Fibroblast of pulmonary artery (primary cell): ENCODE measurements at places on chromosomes 11 and 22.
A peak's percentile ranks its signal among the peaks of the same experiment; 100 is the strongest.

GRCh38 chr22:39232246-39232645 lies 12.5 kb downstream of the PDGFB start:
- no peak for DNase-seq

DNA sequence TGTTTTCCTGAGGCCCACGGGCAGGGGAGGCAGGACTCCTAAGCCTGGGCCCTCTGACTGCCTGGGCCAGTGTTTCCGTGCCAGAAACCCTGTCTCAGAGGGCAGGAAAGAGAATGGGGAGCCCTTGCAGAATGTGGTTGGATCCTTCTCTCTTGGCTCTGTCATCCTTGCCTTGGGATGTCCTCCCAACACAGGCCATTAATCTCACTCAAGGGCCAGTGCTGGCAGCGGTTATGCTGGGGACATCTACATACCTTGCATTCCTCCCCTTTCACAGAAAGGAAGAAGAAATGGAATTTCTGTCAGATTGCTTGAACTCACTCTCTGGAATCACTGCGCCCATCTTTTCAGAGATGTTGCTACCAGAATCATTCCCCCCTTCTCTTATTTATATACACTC lies 296.9 kb downstream of the KIRREL3 start:
- no peak for DNase-seq

GRCh38 chr11:69284081-69284511 lies 9.9 kb upstream of the MYEOV start:
- no peak for DNase-seq

GRCh38 chr22:39359659-39360195 lies 9.9 kb downstream of the SYNGR1 start:
- DNase-seq: no peak

- DNase-seq: no peak
Measured at GRCh38 chr11:82767123-82767522, 33.5 kb upstream of the FAM181B start.

DNA sequence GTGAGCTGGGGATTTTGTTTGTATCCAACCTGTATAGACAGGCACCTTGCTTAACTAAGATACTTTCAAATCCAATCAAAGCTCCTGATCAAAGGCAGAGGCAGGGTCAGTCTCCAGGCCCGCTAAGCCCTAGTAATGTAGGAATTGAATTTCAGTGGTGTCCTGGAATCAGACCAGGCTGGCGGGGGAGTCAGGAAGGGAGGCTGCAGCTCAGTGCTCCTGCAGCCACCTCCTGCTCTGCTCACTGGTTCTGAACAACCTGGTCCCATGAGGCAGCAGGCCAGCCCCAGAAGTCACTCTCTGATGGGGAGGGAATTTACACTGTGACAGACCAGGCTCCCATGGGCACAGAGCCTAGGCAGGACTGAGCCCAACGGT lies 38.5 kb upstream of the GALNT18 start:
- no peak for DNase-seq

GRCh38 chr11:128802358-128802981 lies 64.6 kb downstream of the KCNJ1 start:
- peak; percentile 42 for DNase-seq

GRCh38 chr22:49505337-49506009 lies 322.2 kb downstream of the BRD1 start:
- no peak for DNase-seq

DNA sequence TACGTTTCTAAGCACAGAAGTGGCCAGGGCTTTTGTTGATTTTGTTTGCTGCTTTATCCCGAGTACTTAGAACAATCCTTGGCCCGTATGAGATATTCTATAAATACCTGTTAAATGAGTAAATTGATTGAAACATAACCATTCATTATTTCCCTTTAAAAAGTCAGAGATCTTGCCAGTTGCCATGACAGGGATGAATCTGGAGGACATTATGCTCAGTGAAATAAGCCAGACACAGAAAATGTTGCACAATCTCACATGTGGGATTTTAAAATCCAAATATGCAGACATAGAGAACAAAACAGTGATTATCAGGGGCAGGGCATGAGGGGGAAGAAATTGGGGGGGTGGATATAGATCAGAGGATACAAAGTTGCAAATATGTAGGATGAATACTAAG lies 1240.1 kb downstream of the LRRC4C start:
- no peak for DNase-seq

GRCh38 chr11:10725114-10725906 lies 25.7 kb upstream of the CTR9 start:
- DNase-seq: peak; percentile 74

DNA sequence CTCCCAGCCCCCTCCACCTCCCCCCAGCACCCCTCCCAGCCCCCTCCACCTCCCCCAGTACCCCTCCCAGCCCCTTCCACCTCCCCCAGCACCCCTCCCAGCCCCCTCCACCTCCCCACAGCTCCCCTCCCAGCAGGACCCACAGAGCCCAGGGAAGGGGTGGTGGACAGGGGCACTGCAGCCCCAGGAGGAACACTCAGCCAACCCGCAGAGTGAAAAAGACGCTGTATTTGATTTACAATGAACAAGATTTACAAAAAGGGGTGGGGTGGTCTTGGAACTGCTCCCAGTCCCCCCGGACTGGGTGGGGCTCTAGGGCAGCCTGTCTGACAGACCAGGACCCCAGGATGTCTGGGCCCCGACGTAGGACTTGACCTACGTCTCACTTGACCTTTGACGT lies 4.6 kb upstream of the MAPK11 start:
- no peak for DNase-seq

DNA sequence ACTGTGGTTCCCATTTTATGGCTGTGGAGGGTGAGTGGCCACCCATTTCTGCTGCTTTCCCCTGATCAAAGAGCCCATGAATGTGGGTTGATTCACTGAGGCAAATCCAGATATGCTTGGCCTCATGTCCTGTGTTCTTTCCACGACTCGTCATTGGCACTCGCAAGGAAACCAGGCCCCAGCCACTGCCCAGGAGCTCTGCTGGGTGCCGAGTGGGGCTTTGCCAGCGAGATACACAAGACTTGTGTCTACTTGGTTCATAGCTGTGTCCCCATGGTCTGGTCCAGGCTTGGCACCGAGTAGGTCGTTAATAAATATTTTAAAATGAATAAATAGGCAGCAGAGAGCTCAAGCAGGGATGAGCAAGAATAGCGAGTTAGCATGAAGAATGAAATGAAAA lies 1291.5 kb downstream of the TBC1D22A start:
- no peak for DNase-seq

- no peak for DNase-seq
Measured at GRCh38 chr11:15864026-15864805, 492.1 kb downstream of the SOX6 start.

DNA sequence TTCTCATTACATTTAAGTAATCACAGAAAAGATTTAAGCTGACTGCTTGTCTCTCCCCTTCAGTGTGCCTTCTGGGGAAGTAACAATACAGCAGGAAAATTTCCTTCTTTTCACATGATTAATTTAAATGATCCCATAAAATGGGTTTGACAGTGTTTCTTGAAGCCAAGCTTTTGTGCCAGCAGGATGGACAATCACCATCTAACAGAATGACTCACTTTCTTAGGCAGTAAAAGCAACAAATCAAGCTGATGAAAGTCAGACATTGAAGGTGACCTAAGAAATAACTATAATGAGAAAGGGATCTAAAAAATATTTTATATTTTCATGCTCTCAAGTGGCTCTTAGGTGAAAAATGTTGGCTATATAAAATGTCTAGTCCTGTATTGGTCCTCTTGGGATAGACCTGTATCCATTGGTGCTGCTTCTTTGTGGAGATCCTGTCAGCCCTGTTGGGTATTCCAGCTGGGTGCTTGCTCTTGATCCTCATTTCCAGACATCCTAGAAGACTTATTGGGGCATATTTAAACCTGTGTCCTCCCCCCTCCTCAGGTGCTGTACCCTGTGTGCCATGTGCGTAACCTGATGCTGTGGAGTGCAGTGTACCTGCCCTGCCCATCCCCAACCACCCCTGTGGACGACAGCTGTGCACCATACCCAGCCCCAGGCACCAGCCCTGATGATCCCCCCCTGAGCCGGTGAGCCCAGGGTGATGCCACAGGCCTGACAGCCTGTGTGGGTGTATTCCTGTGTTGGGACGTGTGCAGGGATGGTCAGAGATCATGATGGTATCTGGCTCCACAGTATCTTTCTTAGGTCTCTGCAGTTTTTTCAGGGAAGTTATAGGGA lies 62.7 kb upstream of the HORMAD2 start:
- DNase-seq: no peak

DNA sequence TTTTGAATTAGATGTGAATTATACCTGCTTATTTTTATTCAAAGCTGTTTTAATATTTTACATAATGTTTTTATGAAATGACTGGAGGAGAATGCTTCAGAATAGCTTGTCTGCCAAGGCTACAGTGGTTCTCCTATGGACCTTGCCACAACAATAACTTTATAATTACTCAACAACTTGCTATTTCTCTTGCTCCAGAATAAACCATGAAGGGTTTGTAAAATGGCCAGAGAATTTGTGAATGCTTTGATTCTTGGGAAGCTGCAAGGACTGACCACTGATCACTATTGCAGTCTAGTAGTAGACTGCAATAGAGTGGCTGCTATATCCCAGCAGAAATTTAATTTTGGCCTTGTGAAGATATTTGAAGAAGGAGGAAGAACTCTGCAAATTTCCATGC lies 199.7 kb downstream of the FAT3 start:
- DNase-seq: peak; percentile 24

- no peak for DNase-seq
Measured at GRCh38 chr22:22811016-22812009, 76.3 kb upstream of the IGLL5 start.

DNA sequence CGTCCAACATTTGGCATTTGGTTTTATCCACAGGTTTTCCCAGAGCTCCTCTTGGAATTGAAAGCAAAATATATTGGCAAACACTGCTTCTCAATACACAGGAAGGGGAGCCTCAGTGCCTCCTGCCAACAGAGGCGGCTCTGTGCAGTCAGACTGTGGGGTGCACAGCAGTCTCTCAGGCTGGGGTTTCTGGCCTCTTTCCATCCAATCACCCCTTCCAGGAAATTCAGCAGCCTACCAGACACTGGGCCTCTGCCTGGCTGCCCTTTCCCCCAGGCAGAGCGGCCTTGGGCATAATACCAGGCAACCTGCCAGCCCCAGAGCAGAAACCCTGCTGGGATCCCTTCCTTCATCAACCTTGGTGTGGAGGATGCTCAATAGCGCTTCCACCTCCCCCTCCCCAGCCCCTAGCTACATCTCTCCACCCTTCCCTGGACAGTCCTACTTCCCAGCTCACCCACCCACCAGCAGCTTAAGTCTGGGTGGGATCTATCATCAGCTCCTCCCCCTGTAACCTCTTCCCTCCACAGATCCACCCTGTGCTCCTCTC lies 17.8 kb upstream of the RAPSN start:
- peak; percentile 72 for DNase-seq

- DNase-seq: peak; percentile 44
Measured at GRCh38 chr11:111148953-111149352, 96.6 kb upstream of the POU2AF2 start.

DNA sequence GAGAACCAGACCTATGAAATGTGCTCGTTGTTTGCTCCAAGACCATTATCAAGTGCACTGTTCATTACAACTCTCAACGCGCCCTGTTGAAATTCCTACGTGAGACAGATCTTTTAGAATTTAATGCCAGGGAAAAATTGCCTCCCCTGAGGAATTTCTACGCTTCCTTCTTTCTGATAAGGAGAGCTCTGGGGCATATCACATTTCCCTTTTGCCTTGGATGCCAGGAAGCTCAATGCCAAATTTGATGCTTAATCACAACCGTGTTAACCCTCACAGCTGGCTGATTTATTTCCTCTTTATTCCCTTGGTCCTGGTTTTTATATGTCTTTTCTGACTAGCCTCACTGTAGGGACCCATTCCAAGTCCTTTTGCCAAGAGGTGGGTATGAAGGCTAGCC lies 109.4 kb downstream of the MICAL2 start:
- peak; percentile 76 for DNase-seq

DNA sequence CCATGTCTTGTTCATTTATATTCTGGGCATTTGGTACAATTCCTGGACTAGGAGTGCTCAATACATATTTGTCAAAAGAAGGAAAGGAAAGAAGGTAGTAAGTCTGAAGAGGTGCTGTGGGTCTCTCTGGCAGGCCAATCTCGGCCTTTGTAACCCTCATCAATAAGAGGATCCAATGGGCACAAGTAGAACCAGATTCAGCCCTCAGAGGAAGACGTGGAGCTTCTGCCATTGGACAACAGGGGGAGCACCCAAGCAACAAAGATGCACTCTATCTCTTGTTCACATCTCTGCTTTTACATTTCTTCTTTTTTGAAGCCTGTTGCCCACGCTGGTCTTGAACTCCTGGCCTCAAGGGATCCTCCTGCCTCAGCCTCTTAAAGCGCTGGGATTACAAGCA lies 2.2 kb upstream of the VPS11 start:
- DNase-seq: peak; percentile 54

- DNase-seq: no peak
Measured at GRCh38 chr22:49331223-49331815, 496.4 kb downstream of the BRD1 start.

GRCh38 chr11:112364962-112365481 lies 104.4 kb upstream of the PLET1 start:
- DNase-seq: peak; percentile 76

- no peak for DNase-seq
Measured at GRCh38 chr11:77202941-77203900, 75.2 kb downstream of the MYO7A start.

DNA sequence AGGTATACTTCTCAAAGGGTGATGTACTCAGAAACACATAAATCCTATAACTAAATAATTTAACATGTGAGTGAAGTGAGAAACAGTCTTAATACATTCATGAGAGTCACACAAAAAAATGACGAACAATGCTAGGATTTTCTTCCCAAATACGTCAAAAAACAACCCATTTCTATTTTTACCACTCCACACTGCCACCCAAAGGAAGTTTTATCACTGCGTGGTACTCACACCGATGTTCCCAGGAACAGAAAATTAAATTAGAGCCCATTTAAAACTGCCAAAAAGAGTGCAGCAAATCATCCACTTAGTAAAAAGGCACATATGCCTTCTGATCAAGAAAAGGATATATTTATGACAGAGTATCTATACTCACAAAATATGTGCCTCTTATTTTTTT lies 710.9 kb upstream of the FAT3 start:
- no peak for DNase-seq

GRCh38 chr22:48416396-48417224 lies 1411.1 kb downstream of the BRD1 start:
- no peak for DNase-seq

DNA sequence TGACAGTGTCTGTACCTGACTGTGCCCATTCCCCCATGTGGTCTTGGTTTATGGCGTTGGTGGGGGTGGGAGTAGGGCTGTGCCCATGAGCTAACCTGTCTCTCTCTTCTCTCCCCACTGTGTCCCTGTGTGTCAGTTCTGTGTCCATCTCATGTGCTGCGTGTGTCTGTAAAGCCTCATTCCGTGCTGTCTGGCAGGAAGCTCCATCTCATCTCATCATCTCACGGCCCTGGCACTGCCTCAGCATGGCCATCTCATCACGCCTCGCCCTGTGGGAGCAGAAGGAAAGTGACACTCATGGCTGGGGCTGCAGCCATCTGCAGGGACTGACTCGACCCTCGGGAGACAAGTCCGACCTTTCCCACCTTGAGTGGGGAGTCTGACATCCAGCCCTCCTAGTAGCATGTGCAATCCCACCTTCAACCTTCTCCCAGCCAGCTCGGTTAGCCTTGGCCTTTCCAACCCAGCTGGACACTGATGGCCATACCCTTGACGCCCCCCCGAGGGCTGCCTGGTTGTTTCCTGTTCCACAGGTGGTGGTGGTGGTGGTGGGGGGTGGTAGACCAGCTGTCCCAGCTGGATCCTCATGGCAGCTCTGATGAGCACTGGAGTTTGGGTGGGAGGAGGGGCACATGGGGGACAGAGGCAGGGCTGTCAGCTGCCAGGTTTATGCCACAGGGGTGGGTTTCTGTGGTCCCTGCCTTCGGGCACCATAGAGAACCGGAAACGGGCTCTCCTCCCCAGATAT lies 19.0 kb downstream of the MYO18B start:
- DNase-seq: no peak

GRCh38 chr11:72646024-72646423 lies 28.2 kb downstream of the PDE2A start:
- no peak for DNase-seq
